NCI-H1436 treated with DMSO at 0.1 percent for 48 hours (cell line): ENCODE measurements at places on chromosomes 1 and 21.

DNA sequence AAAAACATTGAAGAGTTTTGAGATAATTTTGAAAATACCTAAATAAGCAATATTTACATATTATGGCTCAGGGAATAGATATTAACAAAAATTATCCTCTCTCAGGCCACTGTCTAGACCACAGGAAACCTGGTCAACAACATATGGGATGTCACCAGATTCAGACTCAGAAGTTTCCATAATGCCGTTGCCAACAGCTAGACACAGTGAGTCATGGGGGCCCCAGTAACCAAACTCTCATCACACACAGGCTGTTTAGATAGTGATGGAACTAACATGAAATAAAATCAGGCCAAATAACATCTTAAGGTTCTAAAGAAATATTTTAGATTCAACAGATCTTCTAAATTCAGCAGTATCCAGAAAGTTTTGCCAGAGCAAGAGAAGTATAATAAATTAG is 681.7 kb upstream of the ADAMTS5 start:
- DNase-seq: no peak

DNA sequence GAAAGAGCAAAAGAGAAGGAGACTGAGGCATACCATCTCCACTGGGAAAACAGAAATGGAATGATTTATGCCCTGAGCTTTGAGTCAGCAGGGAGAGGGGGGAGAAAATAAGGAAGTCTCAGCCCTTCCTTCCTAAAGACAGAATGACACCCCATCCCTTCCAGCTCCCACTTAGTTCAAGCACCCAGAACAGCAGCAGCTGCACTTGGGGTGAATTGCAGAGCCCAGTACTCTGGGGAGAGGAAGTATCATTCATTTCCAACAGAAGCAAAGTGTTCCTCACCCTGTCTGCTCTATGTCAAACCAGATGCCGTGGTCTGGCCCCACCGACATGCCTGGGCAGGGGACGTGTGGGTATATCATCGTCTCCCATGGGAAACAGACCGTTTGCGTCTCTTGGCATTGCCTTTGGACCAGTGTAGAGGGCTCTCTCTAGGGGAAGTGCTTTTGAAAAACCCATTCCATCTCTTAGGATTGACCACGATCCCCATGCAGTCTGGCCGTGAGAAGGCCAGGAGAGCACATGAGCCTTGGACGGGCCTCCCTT is 1.1 kb upstream of the KCNJ15 start:
- no peak for DNase-seq

GRCh38 chr1:233885196-233885920 is 19.1 kb upstream of the SLC35F3 start:
- no peak for DNase-seq

DNA sequence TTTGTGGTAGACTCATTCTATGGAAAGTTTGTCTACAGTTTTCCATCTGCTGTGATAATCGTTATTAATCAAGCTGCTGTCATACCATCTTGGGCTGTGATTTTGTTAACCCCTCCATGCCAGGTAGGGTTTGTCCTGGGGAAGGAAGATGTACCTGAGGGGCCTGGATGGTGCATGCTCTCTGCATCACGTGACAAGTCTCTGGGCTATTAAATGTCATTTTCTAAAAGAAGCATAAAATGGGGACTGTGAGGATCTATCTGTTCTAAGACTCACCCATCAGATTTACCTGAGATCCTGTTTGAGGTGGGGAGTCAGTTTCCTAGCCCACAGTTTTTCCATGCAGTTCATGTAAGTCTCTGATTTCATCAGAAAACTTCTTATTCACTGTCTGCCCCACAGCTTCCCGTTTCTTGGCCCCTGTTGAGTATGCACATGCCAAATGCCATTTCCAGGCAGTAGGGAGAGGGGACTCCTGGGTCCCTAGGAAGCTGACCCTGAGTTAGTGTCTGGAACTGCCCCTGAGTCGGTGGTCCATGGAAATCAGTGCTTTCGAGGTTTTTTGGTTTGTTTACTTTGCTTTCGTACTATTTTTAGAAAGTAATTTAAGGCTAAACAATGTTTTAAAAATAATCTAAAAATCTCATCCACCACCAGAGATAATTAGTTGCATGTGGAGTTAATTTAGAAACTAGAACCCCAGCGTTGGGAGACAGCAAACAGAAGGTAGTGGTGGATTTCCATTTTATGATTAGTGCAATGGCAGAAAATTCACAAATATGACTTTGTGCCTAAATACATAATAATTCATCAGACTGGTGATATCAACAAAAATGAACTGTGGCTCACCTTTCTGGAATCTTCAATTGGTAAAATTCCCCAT is 46.7 kb downstream of the ZBTB18 start:
- DNase-seq: no peak

DNA sequence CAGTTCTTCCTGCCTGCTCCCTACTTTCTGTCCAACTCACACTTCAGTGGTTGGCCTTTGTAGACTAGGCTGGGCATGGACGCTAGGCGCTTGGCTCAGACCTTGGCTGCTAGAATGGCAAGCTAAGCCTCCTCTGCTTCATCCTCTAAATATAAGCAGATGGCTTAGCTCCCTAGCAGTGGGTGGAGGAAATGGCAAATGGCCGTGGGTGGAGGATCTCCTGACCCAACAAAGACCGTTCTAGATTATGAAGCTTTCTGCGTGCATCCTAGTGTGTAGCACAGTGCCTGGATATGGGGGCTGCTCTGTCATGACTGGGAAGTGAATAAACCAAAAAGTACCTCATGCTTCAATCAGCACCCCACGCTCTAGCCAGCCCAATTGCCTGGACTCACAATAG is 10.4 kb upstream of the ETV3L start:
- DNase-seq: no peak

GRCh38 chr21:44933199-44933917 is 6.5 kb upstream of the SLX9 start:
- no peak for DNase-seq
